ENCODE measurements at places on chromosomes 11 and 22.
A peak's percentile ranks its signal among the peaks of the same experiment; 100 is the strongest.

DNA sequence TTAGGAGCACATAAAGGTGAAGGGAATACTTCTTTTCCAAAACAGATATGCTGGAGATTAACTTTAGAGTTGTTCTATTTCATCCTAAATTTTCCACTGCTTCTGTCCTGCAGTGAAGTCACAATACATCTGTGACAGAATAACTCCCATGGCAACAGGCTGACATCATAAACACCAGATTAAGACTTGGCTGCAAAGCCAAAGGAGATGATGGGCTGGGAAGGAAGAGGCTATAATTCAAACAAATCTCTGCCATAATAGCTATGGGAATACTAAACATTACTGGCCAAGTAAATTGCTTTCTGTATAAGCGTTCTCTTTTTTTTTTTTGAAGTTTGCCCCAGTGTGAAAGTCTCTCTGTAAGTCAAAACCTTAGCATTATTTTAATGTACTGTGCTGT lies 107.7 kb downstream of the CADM1 start:
- DNase-seq: no peak

- no peak for DNase-seq
Observed at GRCh38 chr11:121417607-121418006, 34.5 kb upstream of the SORL1 start.

- DNase-seq: no peak
Observed at GRCh38 chr11:31805629-31806185, 5.4 kb downstream of the PAX6 start.

DNA sequence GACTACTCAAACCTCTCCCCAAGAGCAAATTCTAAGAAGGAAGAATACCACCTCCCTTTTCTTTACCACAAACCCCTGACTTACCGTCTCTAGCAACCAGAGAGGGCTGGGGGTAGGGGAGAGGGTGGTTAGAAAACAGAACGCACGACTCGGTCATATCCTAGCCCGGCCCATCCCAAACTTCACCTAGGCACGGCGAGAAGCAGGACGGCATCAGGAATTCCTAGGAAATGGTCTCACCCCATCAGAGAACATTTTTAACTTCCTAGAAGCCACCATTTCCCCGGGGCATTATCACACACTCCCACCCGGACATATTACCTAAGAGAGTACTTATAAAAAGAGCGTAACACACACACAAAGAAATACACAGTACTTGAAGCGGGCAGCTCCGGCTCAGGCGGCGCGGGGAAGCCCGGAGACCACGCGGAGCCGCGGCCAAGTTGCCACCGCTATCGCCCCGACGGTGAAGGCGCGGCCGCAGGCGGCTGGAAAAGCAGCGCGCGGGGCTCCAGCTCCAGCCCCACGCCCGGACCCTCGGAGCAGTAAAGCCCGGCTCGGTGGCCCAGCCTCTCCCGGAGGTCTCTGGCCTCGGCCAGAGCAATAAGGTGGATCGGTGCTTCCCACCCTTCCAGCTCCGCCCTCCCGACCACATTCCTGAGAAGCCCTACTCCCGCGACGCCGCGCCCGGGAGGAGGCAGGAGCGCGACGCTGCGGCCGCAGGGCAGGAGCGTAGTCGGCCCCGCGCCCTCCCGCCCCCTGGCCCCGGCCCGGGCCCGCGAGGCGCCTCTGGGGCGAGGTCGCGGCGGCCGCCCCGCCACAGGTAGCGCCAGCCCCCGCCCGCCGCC lies 878 bp downstream of the RRAS2 start:
- DNase-seq: peak; percentile 26

Data from NCI-H1092 treated with DMSO at 0.1 percent for 48 hours (cell line).